ENCODE measurements at places on chromosomes 7 and 10. TPM values are rescaled to one million over a fixed set of nuclear protein-coding genes. Genes with fewer than 3 reads are reported as not detected.

The CALML3 gene
- not detected for polyA plus RNA-seq

The ZP3 gene
- polyA plus RNA-seq = 5.7 TPM

The ITGB8 gene
- not detected for polyA plus RNA-seq

The HKDC1 gene
- 4.3 TPM for polyA plus RNA-seq

The HIP1 gene
- polyA plus RNA-seq = 0.34 TPM

The FAM25A gene
- polyA plus RNA-seq = not detected

The VAX1 gene
- polyA plus RNA-seq = not detected

The ZNF107 gene
- polyA plus RNA-seq = 12.8 TPM

The PDE6C gene
- not detected for polyA plus RNA-seq

The PIP gene
- not detected for polyA plus RNA-seq

The MAT1A gene
- polyA plus RNA-seq = not detected

The CCL24 gene
- not detected for polyA plus RNA-seq

The RAMP3 gene
- polyA plus RNA-seq = not detected

The ZSCAN25 gene
- 9.2 TPM for polyA plus RNA-seq

The SH2D4B gene
- polyA plus RNA-seq = not detected

The MOGAT3 gene
- not detected for polyA plus RNA-seq

The VDAC2 gene
- 155 TPM for polyA plus RNA-seq

The ZNF518A gene
- polyA plus RNA-seq = 7.6 TPM

The RASA4B gene
- polyA plus RNA-seq = 15.7 TPM

Measured in naive thymus-derived CD8-positive, alpha-beta T cell (primary cell).